Right lobe of liver (tissue), 6 donors: ENCODE measurements at places on chromosomes 5 and 9. TPM values are rescaled to one million over a fixed set of nuclear protein-coding genes. Genes with fewer than 3 reads are reported as not detected.
A peak's percentile ranks its signal among the peaks of the same experiment; 100 is the strongest.

- no peak for DNase-seq
- H3K27ac ChIP-seq = no peak overlapping the region
- H3K27me3 ChIP-seq = no peaks in the 10 kb centered on the region
Measured at GRCh38 chr5:129400395-129400983, 59.6 kb upstream of the ADAMTS19 start.

DNA sequence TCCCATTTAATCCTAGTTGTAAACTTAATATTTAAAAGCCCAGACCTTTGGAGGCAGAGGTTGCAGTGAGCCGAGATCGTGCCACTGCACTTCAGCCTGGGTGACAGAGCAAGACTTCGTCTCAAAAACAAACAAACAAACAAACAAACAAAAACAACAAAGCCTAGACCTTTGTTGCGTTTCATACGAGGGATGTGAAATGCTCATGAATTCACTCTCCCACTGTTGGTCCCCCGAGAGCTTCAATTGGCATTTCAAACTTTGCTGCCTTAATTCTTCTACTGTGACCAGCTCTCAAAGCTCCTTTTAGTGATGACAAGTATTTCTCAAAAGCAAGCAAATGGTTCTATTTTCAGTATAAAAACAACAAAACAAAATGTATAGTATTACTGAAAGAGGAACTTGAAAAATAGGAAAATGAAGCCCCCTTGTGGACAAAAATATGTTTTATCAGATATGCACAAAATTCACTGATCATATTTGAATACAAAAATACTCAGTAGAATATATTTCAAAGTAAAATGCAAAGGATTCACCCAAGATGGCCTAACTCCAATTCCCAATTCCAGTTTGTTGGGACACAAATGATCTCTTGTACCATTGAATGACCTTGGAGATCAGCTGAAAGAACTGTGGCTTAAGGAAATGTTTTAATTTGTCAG is 140.4 kb downstream of the ESM1 start:
- no peak for DNase-seq
- H3K4me1 ChIP-seq = peaks cover 4% of the 10 kb centered on the region
- no peaks in the 10 kb centered on the region for H3K36me3 ChIP-seq
- no peaks in the 10 kb centered on the region for H3K27me3 ChIP-seq

- no peak for DNase-seq
- no peak overlapping the region for H3K27ac ChIP-seq
- H3K4me3 ChIP-seq = no peak overlapping the region
- H3K27me3 ChIP-seq = no peaks in the 10 kb centered on the region
- H3K36me3 ChIP-seq = no peaks in the 10 kb centered on the region
Measured at GRCh38 chr9:38062498-38063362, 6.3 kb downstream of the SHB start.

- DNase-seq = no peak
- no peak overlapping the region for H3K4me3 ChIP-seq
Measured at GRCh38 chr9:23541976-23542375, 284.1 kb downstream of the ELAVL2 start.

DNA sequence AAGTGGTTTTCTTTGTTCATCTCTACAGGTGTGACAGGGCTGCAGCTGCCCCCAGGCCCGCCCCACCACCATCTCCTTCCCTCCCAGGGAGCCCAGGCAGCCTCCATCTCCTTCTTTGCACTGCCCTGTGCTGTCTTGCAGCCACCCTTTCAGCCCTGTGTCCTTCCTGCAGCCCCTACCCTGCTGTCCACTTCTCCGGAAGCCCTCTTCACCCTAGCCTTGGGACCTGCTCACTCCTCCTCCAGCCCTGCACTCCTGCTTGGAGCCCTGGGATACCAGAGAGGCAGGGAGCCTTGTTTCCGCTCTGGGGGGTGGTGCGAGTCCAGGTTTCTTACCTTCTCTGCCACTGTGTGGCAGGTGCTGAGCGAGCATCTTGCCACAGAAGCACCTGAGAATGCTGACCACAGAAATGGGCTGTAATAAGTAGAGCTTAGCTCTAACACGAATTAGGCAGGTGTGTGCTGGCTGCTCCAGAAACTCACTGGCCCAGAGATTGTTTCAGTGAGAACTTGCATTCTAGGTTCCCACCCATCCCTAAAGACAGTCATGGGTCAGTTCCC is 51.3 kb upstream of the GADD45G start:
- H3K36me3 ChIP-seq = no peaks in the 10 kb centered on the region
- H3K27ac ChIP-seq = no peak overlapping the region
- no peaks in the 10 kb centered on the region for H3K27me3 ChIP-seq
- H3K4me1 ChIP-seq = no peaks in the 10 kb centered on the region
- peak; percentile 36 for DNase-seq

DNA sequence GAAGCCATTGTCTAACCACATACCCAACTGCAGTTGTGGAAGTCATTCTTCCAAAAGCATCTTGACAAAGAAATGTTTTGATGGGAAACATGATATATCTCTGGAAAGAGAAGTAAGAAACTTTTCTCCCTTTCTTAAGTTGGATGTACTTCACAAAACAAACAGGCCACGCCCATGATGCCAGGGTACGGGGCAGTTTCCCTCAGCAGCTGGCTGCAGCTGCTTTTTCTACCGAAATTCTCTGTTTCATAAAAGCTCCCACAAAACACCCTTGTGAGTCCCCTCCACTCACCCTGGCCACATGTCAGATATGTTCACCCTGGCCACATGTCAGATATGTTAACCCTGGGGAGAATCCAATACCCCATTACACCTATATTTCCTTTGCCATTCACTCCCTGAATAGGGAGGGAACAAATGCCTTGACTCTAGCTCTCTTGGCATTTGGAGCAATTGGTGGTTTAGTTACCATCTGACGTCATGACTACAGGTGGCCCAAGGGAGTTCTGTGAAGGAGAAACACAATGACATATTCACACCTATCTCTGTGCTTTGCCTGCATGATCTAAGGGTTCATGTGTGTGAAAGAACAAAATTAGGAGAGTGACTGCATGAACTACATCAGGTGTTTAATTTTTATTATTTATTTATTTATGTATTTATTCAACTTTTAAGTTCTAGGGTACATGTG is 103.0 kb downstream of the AOPEP start:
- DNase-seq = no peak
- H3K4me1 ChIP-seq = no peaks in the 10 kb centered on the region
- H3K27me3 ChIP-seq = no peaks in the 10 kb centered on the region
- H3K36me3 ChIP-seq = no peaks in the 10 kb centered on the region
- no peak overlapping the region for H3K4me3 ChIP-seq

GRCh38 chr9:116271340-116271739 is 117.7 kb downstream of the PAPPA start:
- no peaks in the 10 kb centered on the region for H3K4me1 ChIP-seq
- H3K27me3 ChIP-seq = no peaks in the 10 kb centered on the region
- H3K27ac ChIP-seq = no peak overlapping the region
- H3K4me3 ChIP-seq = no peak overlapping the region
- no peaks in the 10 kb centered on the region for H3K36me3 ChIP-seq

- no peak overlapping the region for H3K4me3 ChIP-seq
- H3K4me1 ChIP-seq = peaks cover 15% of the 10 kb centered on the region
- H3K27me3 ChIP-seq = peaks cover 39% of the 10 kb centered on the region
- no peaks in the 10 kb centered on the region for H3K36me3 ChIP-seq
- H3K27ac ChIP-seq = no peak overlapping the region
Measured at GRCh38 chr5:38642189-38642911, 85.9 kb upstream of the LIFR start.

- no peaks in the 10 kb centered on the region for H3K27me3 ChIP-seq
- H3K36me3 ChIP-seq = no peaks in the 10 kb centered on the region
- peaks cover 3% of the 10 kb centered on the region for H3K4me1 ChIP-seq
Measured at GRCh38 chr9:135273008-135273407, 185.5 kb downstream of the OLFM1 start.

- no peaks in the 10 kb centered on the region for H3K27me3 ChIP-seq
- no peak overlapping the region for H3K4me3 ChIP-seq
- H3K36me3 ChIP-seq = no peaks in the 10 kb centered on the region
Measured at GRCh38 chr5:60960591-60960990, 15.6 kb downstream of the NDUFAF2 start.

NRG2 gene
- total RNA-seq = 0.50 TPM

PTGES gene
- total RNA-seq = not detected

ADRA1B gene
- total RNA-seq = 13.5 TPM

SLC36A2 gene
- total RNA-seq = not detected

ARHGEF37 gene
- 7.3 TPM for total RNA-seq
